ENCODE measurements at places on chromosomes 6 and 20.

DNA sequence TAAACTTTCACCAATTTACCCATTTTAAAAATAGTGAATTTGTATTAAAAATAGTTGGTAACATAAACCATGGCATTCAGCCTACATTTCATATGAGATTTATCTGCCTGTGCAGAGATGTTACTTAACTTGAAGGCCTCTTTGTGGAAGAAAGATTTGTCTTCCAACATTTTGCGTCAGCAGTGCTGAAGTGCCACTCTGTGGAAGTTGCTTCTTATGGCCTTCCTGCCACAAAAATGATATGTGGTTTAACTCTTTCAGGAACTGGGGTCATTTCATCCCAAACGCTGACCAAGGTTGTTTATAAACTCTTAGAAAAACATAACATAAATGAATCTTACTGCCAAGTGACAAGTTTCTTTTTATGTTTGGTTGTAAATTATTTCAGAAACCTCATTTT lies 246.8 kb downstream of the ARID1B start:
- no peak for DNase-seq

GRCh38 chr6:24554474-24554873 lies 59.7 kb downstream of the ALDH5A1 start:
- no peak for DNase-seq

- DNase-seq, result no peak
Observed at GRCh38 chr6:81130969-81131368, 621.5 kb downstream of the TENT5A start.

- DNase-seq, result no peak
Observed at GRCh38 chr6:51152594-51152993, 333.9 kb downstream of the TFAP2B start.

DNA sequence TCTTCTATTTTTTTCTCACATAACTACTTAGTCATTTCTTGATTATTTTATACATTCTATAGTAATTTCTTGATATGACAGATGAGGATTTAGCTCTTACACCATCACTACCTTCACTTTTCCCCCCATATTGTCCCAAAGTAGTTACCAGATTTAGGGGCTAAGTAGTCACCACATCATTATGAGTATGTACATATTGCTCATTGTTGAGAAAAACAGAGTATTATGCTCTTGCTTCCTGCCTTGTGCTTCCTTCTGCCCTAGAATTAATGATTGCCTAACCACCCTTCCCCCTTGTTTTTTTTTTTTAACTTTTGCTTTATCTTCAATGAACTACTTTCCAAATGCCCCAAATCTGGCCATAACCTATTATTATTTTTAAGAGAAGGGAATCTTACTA lies 6.8 kb upstream of the HLA-B start:
- DNase-seq, result no peak

DNA sequence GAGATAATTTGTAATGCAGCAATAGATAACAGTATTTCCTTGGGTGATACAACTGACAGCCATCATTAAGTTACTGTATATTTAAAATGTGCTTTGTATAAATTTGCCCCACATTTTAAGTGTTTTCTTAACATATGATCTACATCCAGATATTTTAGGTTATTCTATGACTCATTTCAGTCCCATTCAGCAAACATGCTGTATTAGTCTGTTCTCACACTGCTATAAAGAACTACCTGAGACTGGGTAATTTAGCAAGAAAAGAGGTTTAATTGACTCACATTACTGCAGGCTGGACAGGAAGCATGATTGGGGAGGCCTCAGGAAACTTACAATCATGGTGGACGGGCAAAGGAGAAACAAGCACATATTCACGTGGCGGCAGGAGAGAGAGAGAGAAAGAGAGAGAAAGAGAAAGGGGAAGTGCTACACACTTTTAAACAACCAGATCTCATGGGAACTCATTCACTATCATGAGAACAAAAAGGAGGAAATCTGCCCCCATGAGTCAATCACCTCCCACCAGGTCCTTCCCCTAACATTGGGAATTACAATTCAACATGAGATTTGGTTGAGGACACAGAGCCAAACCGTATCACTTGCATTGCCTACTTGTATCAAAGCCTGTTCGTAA lies 9.6 kb upstream of the CHD6 start:
- DNase-seq, result no peak

All from activated CD4-positive, CD25-positive, alpha-beta regulatory T cell treated with anti-CD3 and anti-CD28 coated beads, Interleukin-2, amount 50 U/mL, for 16 hours (primary cell).